Fibroblast of mammary gland (primary cell): ENCODE measurements at places on chromosomes 5 and 9.

- DNase-seq = no peak
Measured at GRCh38 chr5:27129926-27130325, 91.5 kb upstream of the CDH9 start.

GRCh38 chr5:44844744-44845143, 36.0 kb downstream of the MRPS30 start:
- no peak for DNase-seq

- DNase-seq = no peak
Measured at GRCh38 chr5:137627293-137627692, 108.6 kb downstream of the KLHL3 start.

DNA sequence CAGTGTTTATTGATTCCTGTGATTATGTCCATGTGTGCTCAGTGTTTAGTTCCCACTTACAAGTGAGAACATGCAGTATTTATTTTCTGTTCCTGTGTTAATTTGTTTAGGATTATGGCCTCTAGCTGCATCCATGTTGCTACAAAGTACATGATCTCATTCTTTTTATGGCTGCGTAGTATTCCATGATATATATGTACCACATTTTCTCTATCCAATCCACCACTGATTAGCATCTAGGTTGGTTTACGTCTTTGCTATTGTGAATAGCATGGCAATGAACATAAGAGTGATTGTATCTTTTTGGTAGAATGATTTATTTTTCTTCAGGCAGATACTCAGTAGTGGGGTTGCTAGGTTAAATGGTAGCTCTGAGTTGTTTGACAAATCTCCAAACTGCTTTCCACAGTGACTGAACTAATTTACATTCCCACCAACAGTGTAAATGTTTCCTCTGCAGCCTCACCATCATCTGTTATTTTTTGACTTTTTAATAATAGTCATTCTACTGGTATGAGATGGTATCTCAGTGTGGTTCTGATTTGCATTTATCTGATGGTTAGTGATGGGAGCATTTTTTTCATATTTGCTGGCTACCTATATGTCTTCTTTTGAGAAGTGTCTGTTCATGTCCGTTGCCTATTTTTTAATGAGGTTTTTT, 47.5 kb upstream of the ELL2 start:
- no peak for DNase-seq

DNA sequence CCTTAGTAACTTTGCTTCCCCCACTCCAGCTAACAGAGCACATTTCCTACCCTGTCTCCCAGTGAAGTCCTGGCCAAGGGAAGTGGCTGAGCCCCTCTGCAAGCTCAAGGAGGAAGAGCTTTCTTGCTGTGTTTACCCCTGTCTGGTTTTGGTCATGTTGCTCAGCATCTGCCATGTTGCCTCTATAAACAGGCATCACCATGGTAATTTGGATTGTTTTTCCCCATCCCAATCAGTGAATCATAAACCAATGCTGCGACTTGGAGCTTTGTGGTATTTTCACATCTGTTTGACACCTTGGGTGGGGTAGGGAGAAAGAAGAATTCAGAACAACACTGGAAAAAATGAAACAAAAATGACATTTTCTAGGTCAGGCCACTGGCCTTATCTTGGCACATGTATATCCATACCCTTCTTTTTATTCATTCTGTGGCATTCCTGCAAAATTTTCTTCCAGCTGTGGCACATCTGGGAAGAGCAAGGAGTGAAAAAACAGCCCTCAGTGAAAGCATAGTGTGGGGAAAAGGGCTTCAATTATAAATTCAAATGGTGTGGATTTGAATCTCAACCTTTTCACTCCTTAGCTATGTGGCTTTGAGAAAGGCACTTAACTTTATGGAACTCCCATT, 42.5 kb downstream of the SLIT3 start:
- DNase-seq = peak; percentile 69

DNA sequence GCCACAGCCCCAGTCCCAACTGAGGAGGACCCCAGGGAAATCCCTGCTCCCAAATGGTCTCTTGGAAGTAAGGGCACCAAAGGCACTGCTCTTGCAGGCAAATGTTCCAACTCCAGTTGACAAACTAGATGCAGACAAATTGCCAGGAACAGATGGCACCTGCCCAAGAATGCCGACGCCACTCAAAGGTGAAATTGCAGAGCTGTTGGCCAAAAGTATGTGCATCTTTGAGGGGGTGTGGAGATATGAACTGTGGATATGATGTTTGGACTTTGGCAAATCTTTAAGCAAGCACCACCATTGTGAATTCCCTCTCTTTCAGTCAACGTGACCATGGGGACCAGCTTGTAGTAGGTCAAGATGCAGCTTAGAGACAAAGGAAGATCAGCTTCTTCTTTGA, 12.0 kb upstream of the CPLX2 start:
- DNase-seq = no peak

- peak; percentile 48 for DNase-seq
Measured at GRCh38 chr9:110426052-110426709, 88.5 kb upstream of the TXNDC8 start.

GRCh38 chr5:112687306-112687705, 50.4 kb upstream of the APC start:
- no peak for DNase-seq

- peak; percentile 84 for DNase-seq
Measured at GRCh38 chr5:150560401-150561191, 52.7 kb downstream of the NDST1 start.
